ENCODE measurements at places on chromosomes 5 and 9. TPM values are rescaled to one million over a fixed set of nuclear protein-coding genes. Genes with fewer than 3 reads are reported as not detected.

The DRD1 gene
- 0.06 TPM for polyA plus RNA-seq

The CD14 gene
- 42.7 TPM for polyA plus RNA-seq

GRCh38 chr5:168015506-168015905, 275.9 kb upstream of the WWC1 start:
- no peak for DNase-seq

DNA sequence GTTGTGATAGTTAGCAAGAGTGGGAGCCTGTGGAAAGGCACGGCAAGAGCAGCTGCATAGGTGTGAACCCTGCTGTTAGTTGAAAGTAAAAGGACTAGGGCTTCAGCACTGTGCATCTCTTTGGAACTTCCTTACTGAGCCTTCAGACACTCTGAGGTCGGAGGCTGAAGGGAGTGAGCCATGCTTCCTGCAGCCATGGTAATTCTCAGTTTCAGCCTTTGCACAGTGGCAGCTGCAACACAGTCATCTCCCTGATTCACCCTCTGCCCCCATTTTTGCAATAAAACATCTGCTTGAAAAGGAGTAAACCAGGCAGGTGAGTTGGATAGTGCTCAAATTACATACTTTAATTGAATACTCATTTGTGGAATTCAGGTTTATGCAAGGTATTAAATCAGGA, 6.5 kb upstream of the TLE4 start:
- DNase-seq: no peak

The TAF1L gene
- polyA plus RNA-seq: not detected

- no peak for DNase-seq
Measured at GRCh38 chr9:111035543-111036428, 2.5 kb downstream of the LPAR1 start.

- no peak for DNase-seq
Measured at GRCh38 chr9:4798281-4799032, 5.7 kb downstream of the RCL1 start.

GRCh38 chr5:166499447-166500240, 1791.8 kb upstream of the WWC1 start:
- no peak for DNase-seq

DNA sequence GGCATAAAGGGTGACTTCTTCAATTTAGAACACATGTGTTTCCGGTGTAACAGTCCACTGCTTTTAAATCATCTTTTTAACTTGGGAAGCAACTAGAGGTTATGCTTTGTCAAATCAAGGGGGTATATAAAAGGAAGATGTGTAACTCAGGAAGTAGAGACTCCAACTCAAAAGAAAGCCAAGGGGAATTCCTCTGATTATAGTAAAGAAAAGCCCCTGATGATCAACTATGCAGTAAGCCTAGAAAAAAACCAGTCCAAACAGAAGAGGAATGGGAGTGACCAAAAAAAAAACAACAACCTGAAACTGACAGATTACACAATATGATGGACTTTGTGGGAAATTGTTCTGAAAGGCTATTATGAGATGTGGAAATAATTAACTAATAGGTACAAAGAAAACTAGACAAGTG, 90.3 kb downstream of the AK8 start:
- no peak for DNase-seq

GRCh38 chr9:128911529-128912035, 9.2 kb upstream of the PHYHD1 start:
- peak; percentile 83 for DNase-seq

- DNase-seq: peak; percentile 43
Measured at GRCh38 chr5:139911425-139912120, 116.0 kb downstream of the PSD2 start.

The GLRA1 gene
- not detected for polyA plus RNA-seq

DNA sequence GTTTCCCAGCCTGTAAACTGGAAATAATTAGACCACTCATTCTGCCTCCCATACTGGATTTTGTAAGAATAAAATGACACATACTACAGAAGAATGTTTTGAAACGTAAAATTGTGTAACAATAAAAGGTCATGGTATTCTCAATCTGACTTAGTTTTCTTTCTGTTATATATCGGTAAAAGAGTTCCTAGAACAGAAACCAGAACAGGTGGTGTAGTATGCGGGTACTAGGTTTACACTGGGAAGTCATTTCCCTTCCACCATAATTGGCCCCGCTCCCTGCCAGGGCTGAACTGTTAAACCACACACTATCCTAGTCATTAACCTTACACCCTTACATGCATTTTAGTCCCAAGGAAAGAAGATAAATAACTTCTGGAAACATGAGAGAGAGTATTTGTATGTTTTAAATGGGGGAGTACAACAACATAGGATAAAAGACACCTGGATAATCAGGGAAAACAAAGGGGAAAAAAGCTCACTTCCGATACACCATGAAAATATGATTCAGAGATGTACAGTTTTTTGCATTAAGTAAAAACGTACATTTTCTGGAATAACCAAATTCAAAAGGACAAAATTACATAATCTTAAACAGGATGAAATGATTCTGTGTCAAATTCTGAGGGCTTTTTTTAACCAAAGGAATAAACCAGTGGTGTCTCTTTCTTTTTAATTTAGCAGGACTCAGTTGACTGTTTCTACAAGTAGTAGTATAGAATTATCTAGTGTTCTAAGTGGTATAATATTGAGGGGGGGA, 199.7 kb downstream of the GLIS3 start:
- no peak for DNase-seq

The AMACR gene
- polyA plus RNA-seq: 106 TPM

- DNase-seq: no peak
Measured at GRCh38 chr5:148394587-148395019, 10.8 kb downstream of the FBXO38 start.

The NUDCD2 gene
- 11.8 TPM for polyA plus RNA-seq

- no peak for DNase-seq
Measured at GRCh38 chr9:71025728-71026127, 95.7 kb downstream of the TRPM3 start.

GRCh38 chr5:119279093-119279492, 76.7 kb upstream of the TNFAIP8 start:
- DNase-seq: no peak

The SPINK7 gene
- not detected for polyA plus RNA-seq

The CCNG1 gene
- 78.0 TPM for polyA plus RNA-seq

DNA sequence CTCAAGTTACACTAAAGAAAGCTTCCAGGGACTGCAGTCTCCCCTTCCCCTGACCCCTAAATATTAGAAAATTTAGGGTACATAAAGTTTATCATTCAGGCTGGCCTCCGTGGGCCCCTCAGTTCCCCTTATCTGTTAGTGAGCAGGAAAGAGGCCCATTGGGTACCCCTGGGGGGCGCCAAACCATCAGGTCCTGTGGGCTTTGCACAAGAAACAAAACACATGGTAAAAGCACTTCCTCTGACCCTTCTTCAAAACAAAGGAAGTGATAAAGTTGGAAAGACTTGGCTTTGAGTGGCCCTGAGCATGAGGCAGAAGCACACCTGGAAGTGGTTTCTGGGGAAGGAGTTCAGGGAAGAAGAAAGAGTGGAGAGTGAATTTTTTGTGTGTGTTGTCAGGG, 213.0 kb downstream of the SMARCA2 start:
- DNase-seq: no peak

The IFNA6 gene
- polyA plus RNA-seq: not detected

The SYK gene
- polyA plus RNA-seq: 35.8 TPM

The PAEP gene
- not detected for polyA plus RNA-seq

The CDH12 gene
- polyA plus RNA-seq: 0.04 TPM

DNA sequence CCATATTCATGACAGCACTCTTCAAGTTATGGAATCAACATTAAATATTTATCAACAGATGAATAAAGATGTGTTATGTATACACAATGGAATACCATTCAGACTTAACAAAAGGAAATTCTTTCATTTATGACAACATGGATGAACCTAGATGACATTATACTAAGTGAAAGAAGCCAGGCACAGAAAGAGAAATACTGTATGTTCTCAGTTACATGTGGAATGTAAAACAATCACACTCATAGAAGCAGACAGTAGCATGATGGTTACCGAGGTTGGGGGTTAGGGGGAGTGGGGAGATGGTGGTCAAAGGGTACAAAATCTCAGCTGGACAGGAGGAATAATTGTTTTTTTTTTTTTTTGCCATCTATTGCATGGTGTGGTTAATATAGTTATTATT, 431.9 kb downstream of the DMAC1 start:
- DNase-seq: no peak

The FBXL7 gene
- polyA plus RNA-seq: 0.92 TPM

- no peak for DNase-seq
Measured at GRCh38 chr5:40826489-40827187, 8.4 kb downstream of the RPL37 start.

DNA sequence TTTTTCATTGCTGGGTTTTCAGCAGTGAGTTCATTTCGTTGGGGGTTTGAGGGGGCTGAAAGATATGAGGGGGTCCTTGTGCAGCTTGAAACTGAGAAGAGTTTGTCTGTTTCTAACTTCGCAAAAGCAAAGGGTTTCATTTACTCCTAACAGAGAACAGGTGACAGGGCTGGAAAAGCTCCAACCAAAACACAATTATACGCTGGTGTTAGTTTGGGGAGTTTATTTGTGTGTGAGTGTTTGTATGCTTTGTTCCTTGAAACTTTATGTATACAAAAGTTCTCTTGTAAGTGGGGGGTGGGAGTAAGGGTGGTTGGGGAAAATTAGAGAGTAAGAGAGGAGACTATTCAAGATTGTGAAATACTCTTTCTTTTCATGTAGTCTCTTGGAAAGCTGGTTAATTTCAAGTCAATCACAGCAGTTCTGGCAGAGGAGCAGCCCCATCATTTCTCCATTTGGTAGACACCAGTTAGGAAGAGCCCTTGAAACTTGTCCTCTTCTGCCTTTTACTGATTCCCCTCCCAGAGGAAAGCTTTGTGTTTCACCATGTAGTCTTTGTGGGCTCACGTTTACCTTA, 881 bp downstream of the TNFAIP8 start:
- DNase-seq: no peak

- DNase-seq: no peak
Measured at GRCh38 chr9:13428766-13429165, 149.3 kb upstream of the MPDZ start.

The SELENOP gene
- 604 TPM for polyA plus RNA-seq

GRCh38 chr5:6003040-6003825, 375.1 kb downstream of the MED10 start:
- no peak for DNase-seq

DNA sequence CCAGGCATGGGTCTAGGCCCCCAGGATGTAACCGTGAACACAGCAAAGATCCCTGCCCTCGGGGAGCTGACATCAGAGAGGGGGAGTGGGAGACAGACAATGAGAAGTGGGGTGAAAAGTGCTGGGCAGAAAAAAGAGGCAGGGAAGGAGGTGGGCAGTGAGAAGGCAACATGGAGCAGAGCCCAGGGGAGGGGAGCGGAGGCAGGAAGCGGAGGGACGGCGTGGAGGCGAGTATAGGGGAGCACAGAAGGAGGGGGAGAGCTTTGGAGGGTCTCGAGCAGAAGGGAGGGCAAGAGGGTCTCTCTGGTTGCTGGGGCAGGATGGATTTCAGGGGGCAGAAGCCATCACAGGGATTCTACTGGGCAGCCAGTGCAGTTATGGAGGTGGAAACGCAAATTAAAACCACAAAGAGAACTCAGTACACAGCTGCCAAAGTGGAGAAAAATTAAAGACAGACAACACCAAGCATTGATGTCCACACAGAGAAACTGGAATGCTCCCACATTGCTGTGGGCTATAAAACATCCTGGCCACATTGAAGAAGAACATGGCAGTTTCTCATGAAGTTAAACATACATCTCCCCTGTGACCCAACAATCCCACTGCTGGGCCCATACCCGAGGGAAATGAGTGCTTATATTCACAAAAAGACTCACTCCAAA, 21.1 kb upstream of the LAMC3 start:
- no peak for DNase-seq

The UBE2QL1 gene
- under 0.01 TPM for polyA plus RNA-seq

DNA sequence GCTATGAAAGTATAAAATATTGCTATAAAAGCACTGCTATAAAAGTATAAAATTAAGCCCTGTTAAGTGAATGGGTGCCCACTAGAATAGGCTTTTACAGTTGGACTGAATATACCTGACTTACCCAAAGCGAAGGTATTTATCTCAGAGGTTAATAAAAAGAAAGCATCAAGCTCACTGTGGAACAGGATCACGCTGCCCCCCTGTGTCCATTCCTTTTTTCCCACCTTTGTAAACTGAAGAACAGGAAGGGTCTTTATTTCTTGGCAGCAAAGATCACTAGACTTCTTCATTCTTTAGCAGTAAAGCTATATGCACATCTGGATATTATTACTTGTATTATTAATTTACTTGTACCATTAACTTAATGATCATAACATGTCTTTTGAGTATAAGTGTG, 22.1 kb upstream of the PLPP6 start:
- no peak for DNase-seq

The SKP2 gene
- 6.5 TPM for polyA plus RNA-seq

GRCh38 chr9:91419222-91420191, 4.1 kb downstream of the NFIL3 start:
- DNase-seq: peak; percentile 88

The PLCXD3 gene
- polyA plus RNA-seq: 0.50 TPM

DNA sequence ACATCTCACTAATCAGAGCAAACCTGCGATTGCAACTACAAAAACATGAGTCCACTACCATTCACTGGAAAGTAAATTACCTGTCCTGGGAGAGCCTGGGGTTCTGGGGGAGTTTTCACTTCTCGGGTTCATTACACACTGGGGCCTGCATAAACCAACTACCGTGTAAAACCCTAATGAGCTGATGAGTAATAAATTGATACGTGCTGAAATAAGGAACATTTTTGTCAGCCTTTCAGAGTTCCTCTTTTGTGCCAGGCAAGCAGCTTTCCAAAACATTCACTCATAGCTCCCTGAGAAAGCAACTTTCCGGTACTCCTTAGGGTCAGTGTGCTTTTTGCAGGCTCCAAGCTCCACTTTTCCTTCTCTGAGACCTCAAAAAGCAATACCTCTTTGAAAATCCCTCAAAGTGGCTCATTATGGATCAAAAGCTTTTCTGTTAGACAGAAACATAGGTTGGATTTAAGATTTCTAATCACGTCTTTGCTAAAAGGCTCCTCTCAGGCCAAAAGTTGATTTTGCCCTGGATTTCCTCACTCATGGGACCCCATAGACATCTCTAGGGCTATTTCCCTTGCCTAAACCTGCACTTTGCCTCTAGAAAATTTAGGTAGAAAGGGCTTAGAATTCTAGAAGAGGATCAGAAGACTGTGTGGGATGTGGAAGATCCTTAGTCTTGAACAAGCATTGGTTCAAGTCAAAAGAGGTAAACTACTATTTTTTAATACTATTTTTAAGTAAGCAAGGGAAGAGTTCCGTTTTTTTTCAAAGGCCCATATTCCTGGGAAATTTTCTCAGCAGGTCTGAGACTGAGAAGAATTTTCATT, 74.8 kb downstream of the ST8SIA4 start:
- DNase-seq: peak; percentile 26

The BHMT gene
- 0.04 TPM for polyA plus RNA-seq
